CD4-positive, alpha-beta T cell treated with Interleukin-1 beta for 1 hour (primary cell): ENCODE measurements at places on chromosomes 12 and 14.

DNA sequence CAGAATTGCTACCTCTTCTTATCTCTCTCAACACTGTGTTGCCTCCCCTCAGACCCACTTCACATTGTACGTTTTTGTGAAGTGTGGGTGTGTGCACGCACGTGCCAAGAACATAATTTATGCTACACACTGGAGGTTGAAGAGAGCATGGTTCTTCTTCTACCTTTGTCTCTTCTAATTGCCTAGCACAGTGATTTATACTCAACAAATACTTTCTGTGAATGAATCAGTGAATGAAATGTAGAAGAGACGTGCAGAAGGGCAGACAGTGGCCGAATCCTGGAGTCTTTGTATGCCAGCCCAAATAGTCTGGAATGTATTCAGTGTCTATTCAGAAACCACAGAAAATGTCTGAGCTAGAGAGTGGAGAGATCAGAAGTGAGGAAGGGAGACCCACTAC, 4.6 kb upstream of the SAMD4A start:
- no peak for DNase-seq

- DNase-seq = no peak
Observed at GRCh38 chr14:92459030-92459949, 54.3 kb upstream of the RIN3 start.

DNA sequence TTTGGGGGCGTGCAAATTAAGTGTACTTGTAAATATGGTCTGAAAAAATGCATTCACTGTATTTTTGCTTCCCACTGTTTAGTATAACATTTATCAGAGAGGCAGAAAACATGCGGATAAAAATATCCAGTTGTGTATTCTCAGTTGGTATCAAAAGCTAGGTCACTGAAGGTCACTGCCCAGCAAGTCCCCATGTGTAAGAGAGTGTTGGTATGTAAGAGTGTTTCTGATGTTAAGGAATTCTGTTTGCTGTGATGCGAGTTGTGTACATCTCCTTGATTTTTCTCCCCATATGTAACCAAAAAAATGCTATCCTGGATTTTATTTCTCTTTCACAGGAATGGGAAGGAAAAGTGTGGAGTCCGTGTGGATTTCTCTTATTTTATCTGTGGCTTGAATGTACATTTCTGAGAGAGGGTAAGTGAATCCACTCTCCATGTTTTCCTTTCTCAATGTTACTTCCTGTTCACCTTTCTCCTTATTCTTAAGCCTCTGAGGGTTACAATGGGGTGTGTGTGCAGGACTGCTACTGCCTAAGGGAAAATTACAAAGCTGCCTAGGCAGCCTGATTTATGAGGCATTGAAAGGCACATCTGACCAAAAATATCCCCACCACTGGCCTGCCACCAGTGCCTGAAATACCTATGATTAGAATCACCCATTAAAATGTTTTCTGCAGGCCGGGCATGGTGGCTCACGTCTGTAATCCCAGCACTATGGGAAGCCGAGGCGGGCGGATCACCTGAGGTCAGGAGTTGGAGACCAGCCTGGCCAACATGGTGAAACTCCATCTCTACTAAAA, 97.9 kb upstream of the USP44 start:
- DNase-seq = no peak

DNA sequence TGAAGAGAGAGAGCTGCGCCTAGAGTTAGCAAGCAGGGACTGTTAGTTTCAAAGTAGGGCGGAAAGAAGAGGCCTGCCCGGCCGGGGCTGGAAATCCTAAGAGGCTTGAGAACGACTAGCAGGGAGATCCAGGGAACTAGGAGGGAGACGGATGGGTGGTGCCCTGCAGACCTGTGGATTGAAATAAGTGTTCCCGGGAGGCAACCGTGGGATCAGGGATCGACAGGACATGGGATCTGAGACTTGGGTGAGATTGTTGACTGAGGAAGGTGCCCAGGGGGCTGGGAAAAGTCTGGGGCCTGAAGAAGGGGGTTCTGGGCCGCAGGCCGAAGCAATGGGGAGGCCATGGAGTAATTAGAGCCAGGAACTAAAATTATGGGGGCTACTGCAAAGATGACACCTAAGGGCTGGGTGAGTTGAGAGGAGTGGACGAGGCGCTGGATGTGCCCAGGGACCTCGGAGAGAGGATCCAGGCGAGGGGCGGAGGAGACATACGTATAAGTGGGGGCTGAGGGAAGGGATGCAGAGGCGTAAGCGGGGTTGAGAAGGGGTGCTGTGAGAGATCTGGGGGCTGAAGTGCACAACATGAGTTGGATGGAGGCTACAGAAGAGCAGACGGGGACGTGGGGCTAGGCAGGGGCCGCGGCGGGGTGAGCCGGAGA, 635 bp downstream of the LTA4H start:
- no peak for DNase-seq

DNA sequence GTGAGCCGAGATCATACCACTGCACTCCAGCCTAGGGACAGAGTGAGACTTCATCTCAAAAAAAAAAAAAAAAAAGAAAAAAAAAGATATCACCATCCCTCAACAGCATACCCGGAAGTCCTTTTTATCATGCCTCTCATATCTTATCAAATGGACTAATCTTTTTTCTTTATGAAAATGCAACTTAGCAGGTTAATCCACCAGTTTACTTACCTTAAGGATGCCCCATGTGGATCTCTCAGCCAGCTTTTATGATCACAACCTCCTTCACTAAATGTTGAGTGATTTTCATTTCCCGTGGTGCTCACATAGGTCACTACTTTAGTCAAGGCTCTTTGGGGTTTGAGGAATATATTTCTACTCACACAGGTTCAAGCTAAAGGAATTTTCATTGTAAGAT, 248.8 kb upstream of the TBX3 start:
- no peak for DNase-seq

DNA sequence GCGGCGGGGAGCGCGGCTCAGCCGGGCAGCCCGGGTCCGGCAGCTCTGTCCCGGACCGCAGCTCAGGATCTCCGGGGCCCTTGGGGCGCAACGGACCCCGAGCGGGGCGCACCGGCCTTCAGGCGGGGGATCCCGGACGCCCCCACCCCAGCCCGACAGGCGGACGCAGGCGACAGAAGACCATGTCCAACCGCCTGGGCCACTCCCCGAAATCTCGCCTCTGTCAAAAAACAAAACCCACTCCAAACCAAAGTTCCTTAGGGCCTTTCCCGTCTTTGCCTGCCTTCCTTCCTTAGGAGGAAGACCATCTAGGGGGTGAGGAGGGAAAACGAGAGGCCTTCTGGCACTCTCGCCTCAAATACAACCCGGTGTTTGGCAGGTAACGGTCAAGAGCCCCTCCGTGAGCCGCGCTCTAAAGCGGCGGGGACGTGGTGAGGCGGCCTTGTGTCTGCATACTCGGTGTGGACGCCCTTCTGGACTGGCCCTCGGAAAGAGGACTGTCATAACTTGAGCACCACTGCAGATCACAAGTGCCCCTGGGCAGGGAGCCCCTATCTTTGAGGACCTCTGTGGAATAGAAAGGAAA, 604 bp downstream of the HCFC2 start:
- DNase-seq = no peak

DNA sequence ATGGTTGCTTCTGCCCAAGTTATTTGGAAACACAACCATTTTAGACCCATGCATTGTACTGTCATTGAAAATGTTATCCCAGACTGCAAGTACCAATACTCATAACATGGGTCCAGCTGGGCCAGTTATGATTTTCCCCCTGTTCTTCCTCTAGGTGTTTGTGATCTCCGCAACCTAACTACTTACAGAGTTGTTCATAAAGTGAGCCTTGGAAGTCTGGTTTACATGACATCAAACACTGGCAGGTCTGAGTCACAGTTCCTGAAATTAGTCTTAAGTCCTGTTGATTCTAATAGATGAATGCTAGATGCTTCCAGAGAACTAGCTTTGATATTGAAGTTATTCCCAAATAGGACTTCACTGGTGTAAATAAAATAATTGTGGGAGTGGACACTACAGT, 487.0 kb downstream of the MED13L start:
- no peak for DNase-seq

DNA sequence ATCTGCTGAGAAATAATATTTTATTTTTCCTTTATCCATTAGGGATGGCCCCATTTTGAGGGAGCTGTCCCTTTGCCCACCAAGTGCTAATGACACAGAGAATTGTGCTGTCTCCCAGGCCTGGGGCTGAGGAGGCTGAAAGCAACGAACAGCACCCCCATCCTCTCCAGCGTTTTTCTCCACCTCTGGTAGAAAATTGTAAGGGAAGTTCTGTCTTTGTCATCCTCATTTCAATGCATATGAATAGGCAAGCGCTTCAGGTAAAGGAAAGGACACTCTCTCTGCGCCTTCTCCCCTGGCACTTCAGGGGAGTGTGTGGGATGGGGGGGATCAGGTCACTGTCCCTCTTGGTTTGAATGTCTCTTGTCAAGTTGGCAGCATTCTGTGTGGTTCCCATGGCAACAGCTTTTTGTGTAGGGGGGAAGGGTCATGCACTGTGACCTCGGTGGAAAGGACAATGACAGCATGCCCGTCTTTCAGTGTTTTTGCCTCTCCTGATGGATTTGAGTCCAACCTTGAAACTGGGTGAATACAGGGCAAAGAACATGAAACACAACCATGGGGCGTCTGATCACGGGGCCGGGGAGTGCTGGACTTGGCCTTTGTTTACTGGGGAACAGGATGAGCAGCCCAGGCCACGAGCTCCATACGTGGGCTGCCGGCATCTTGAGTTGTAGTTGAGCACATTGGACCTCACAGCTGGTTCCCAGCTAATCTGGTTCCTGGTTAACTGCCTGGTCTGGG, 230.2 kb downstream of the VRK1 start:
- no peak for DNase-seq

- no peak for DNase-seq
Observed at GRCh38 chr12:65840793-65841670, 16.7 kb downstream of the HMGA2 start.

DNA sequence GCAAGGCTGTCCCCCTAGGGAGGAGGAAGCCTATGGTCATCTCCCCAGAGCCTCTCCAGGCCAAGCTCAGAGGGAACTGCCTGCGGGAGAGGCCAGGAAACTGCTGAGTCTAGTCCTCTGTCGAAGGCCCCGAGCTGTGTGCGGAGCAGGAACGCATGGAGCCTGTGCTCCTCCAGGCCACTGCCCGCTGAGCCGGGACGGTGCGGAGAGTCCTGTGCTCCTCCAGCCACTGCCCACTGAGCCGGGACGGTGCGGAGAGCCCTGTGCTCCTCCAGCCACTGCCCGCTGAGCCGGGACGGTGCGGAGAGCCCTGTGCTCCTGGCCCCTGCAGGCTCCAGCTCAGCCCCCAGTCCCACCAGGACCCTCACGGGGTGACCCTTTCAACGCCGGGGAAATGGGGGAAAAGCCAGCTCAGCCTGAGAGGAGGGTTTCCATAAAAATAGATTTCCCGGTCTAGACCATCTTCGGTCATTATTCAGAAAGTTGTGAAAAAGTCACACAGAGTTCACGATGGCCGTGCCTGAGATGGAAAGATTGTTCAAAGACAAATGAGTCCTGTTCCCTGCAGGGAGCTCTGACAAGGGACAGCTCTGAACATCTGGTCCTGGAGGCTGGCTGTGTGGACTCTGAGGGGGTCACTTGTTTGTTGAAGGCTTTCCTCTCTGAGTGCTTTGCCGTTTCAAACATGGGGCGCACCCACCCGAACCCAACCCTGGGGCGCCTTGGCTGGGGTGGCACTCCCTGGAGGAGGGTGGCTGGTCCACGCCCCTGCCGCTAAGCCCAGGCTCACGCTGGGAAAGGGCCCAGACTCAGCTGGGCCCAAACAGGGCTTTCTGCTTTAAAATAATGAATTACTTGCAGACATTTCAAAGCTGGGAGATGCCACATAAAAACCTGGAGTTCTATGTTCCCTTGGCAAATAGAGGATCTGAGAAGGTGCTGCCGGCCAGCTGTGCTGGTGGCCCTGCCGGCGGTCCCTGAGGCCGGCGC, 85.5 kb downstream of the ADGRD1 start:
- DNase-seq = no peak
